ENCODE measurements at places on chromosomes 1 and 21. TPM values are rescaled to one million over a fixed set of nuclear protein-coding genes. Genes with fewer than 3 reads are reported as not detected.
A peak's percentile ranks its signal among the peaks of the same experiment; 100 is the strongest.

GRCh38 chr1:29833581-29833980 lies 597.3 kb downstream of the PTPRU start:
- no peak overlapping the region for H3K27ac ChIP-seq
- H3K4me1 ChIP-seq = no peaks in the 10 kb centered on the region

DNA sequence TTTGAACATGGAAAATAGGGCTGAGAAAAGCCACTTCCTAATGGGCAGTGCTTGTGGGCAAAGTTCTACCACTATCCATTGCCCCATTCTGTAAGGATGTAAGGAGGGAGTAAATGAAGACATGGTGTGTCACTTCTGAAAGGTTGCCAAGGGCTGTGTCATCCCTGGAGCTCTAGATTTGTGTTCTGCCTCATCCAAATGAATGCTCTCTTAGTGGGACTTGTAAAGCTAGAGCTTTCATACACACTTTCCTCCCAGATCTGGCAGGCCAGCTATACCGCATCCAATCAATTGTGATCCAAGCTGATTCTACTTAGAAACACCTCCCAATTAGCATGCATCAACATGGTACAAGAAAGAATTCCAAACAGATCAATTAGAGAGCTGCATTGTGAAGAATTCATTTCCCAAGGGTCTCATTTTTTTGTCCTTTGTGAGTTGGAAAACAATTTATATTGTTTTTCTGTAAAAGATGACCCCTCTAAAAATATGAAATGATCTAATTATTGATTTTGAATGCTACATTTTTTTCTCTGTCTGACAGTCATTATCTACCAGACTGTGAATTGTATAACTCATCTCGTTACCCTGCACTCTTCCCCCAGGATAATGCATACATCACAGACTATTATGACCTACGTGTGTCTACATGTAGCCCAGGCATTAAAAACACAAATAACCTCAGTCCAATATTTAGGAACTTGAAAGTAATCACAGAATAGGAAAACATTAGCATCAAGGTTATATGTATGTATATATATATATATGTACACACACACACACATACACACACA lies 117.1 kb upstream of the DUSP10 start:
- no peak overlapping the region for H3K4me3 ChIP-seq
- H3K36me3 ChIP-seq = no peaks in the 10 kb centered on the region
- peaks cover 12% of the 10 kb centered on the region for H3K27me3 ChIP-seq
- DNase-seq = no peak

DNA sequence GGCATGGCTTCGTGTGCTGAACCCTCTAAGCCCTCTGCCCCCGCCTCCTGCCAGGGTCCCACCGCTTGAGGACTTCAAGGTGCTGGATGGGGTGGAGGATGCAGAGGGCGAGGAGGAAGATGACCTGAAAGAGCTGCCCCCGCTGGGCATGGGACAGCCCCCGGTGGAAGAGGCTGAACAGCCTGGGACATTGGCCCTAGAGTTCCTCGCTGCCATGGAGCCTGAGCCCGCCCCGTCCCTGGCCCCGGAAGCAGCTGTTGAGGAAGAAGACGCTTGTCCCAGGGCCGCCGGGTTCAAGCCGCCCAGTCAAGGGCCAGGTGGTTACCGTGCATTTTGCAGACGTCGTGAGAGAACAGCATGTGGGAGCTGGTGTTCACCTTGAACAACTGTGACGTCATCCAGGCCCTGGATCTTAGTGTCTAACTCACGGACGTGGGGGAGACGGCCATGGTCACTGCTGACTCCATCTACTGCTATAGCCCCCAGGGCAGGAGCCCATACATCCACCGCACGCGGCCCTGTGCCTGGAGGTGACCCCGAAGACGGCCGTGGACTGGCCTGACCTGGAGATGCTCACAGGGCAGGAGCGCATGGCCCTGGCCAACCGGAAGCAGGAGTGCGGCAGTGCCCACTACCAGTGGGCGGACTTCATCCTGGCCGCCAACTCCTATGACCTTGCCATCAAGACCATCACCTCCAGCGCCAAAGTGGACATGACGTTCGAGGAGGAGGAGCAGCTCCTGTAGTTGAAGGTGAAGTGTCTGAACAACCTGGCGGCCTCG lies 90.1 kb downstream of the PPP1R12B start:
- DNase-seq = no peak
- H3K36me3 ChIP-seq = no peaks in the 10 kb centered on the region
- no peak overlapping the region for H3K4me3 ChIP-seq
- no peak overlapping the region for H3K27ac ChIP-seq
- H3K4me1 ChIP-seq = no peaks in the 10 kb centered on the region

- peaks cover 69% of the 10 kb centered on the region for H3K4me1 ChIP-seq
- H3K36me3 ChIP-seq = peaks cover 14% of the 10 kb centered on the region
- H3K27ac ChIP-seq = peak overlapping the region; percentile 29
- H3K4me3 ChIP-seq = peak overlapping the region; percentile 50
Observed at GRCh38 chr1:192571668-192572067, 3.9 kb upstream of the RGS1 start.

DNA sequence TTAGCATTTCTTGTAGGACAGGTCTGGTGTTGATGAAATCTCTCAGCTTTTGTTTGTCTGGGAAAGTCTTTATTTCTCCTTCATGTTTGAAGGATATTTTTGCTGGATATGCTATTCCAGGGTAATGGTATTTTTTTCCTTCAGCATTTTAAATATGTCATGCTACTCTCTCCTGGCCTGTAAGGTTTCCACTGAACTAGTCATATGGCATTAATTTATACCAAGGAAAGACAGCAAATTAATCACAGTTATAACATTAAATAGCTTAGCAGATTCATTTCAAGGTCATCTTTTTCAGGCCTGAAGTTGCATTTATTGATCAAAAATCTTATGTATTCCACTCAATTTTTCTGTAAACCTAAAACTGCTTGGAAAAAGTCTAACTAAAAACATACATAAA lies 54.9 kb downstream of the AK5 start:
- H3K4me3 ChIP-seq = no peak overlapping the region
- H3K27me3 ChIP-seq = no peaks in the 10 kb centered on the region
- peaks cover 13% of the 10 kb centered on the region for H3K36me3 ChIP-seq

DNA sequence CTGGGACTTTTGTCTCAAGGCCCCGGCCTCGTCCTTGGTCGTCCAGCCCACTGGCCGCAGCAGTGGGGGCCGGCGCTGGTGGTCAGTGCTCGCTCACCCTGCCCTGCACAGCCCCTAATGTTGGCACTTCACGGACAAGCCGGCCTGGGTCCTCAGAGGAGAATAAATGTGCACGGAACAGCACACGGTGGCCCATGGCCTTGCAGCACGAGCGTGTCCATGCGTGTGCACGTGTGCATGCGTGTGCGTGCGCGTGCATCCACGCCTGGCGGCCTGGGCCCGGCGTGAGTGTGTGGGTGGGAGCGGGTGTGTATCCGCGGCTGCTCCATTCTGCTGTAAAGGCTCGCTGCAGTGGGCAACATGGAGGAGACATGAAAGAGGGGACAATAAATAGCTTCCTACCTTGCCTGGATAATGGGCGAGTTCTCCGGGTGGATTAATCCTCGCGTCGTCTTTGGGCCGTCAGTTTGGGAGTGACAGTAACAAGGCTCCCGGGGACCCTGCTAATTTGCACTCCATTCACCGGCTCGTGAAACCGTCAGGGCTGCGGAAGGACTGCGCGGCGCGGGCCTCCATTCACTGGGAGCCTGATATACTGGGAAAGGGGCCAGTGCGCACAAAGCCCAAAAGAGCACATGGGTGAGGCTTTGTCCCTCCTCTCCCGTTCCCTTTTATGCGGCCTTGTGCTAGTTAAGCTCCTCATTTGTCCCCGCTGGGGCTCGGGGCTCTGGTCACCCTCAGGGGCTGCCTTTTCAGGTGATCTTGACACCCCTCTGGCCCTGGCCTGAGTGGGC lies 142.8 kb downstream of the PRDM16 start:
- H3K4me1 ChIP-seq = no peaks in the 10 kb centered on the region
- H3K36me3 ChIP-seq = no peaks in the 10 kb centered on the region
- no peak overlapping the region for H3K4me3 ChIP-seq
- DNase-seq = no peak

DNA sequence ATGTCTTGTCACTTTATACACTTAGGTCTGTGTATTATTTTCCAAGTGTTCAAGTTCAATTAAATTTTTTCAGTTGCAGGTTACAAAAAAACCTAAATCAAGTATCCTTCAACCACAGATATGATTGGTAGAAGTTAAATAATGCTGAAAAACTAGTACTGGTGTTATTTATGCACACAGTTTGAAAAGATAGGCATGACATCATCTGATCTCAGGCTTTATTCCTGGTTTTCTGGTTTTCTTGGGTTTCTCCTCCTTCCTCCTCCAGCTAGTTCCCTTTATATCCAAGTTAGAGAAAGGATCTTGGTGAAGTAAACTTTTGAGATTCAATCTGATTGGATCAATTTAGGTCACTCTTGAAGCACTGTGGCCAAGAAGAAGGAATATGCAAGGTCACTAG lies 1201.1 kb upstream of the B3GALT2 start:
- peaks cover 8% of the 10 kb centered on the region for H3K27me3 ChIP-seq
- H3K4me3 ChIP-seq = no peak overlapping the region
- no peak overlapping the region for H3K27ac ChIP-seq
- no peaks in the 10 kb centered on the region for H3K4me1 ChIP-seq
- H3K36me3 ChIP-seq = no peaks in the 10 kb centered on the region
- no peak for DNase-seq

GRCh38 chr21:18249672-18250071 lies 5.0 kb downstream of the CHODL start:
- DNase-seq = no peak
- H3K36me3 ChIP-seq = no peaks in the 10 kb centered on the region
- H3K4me1 ChIP-seq = no peaks in the 10 kb centered on the region
- no peak overlapping the region for H3K27ac ChIP-seq
- peaks cover 15% of the 10 kb centered on the region for H3K27me3 ChIP-seq

GRCh38 chr1:171661076-171661650 lies 8.7 kb upstream of the MYOC start:
- H3K27ac ChIP-seq = no peak overlapping the region
- H3K4me3 ChIP-seq = no peak overlapping the region
- H3K36me3 ChIP-seq = no peaks in the 10 kb centered on the region
- H3K4me1 ChIP-seq = no peaks in the 10 kb centered on the region
- no peaks in the 10 kb centered on the region for H3K27me3 ChIP-seq

- H3K27me3 ChIP-seq = peaks cover 15% of the 10 kb centered on the region
- DNase-seq = no peak
- H3K36me3 ChIP-seq = no peaks in the 10 kb centered on the region
- peaks cover 10% of the 10 kb centered on the region for H3K4me1 ChIP-seq
Observed at GRCh38 chr1:16151995-16152384, 3.9 kb downstream of the EPHA2 start.

DNA sequence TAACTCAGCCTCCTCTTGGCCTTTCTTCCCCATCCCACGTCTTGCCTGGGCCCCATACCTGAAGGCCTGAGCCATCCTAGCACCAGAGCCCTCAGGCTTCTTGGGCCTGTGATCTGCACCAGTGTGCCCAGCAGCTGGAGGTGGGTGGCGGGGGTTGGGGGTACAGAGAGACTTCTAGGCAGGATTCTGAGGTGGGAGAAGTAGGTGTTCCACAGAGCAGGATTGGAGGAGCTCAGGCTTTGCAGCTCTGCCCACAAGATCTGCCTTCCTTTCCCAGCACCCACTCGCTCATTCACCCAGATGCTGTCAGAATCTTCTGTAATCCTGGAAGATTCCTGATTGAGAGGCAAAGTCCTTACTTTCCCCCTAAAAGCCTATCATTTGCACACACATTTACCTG lies 10.0 kb upstream of the GJB5 start:
- DNase-seq = no peak
- no peak overlapping the region for H3K4me3 ChIP-seq
- no peak overlapping the region for H3K27ac ChIP-seq
- H3K36me3 ChIP-seq = no peaks in the 10 kb centered on the region

- DNase-seq = no peak
- H3K27ac ChIP-seq = no peak overlapping the region
- H3K36me3 ChIP-seq = peaks cover 1% of the 10 kb centered on the region
- H3K4me3 ChIP-seq = no peak overlapping the region
- no peaks in the 10 kb centered on the region for H3K27me3 ChIP-seq
- peaks cover 39% of the 10 kb centered on the region for H3K4me1 ChIP-seq
Observed at GRCh38 chr21:15774590-15774989, 44.8 kb downstream of the USP25 start.

CD84 gene
- total RNA-seq = 16.0 TPM

HCN3 gene
- total RNA-seq = 3.6 TPM

PTGFR gene
- total RNA-seq = not detected

OR10J1 gene
- total RNA-seq = not detected
